MG63 (cell line): ENCODE measurements at places on chromosomes 16 and 17. TPM values are rescaled to one million over a fixed set of nuclear protein-coding genes. Genes with fewer than 3 reads are reported as not detected.

GRCh38 chr17:80983545-80983944 lies 8.1 kb upstream of the CHMP6 start:
- no peak for DNase-seq

The FAM171A2 gene
- total RNA-seq: 2.1 and 9.3 TPM in 2 replicates

DNA sequence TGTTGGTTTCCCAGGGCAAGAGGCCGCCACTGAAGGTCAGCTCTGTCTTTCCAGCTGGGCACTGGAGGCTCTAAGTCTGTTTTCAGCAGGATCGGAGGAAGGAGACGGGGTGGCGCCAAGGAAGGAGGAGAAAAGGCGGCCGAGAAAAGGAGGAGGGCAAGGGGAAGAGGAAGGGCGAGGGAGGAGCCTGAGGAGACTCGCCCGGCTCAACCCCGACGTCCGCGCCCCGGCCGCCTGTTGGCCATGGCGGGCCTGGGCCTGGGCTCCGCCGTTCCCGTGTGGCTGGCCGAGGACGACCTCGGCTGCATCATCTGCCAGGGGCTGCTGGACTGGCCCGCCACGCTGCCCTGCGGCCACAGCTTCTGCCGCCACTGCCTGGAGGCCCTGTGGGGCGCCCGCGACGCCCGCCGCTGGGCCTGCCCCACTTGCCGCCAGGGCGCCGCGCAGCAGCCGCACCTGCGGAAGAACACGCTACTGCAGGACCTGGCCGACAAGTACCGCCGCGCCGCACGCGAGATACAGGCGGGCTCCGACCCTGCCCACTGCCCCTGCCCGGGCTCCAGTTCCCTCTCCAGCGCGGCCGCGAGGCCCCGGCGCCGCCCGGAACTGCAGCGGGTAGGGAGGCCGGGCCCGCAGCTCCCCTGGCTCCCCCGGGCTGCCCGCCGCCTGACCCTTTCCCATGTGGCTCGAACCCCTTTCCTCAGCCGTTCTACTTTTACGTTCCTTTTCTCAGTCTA lies at the start of gene RNF135:
TSS of gene RNF135 (plus strand) at position 209 of the 737 bp plus-strand sequence. CDS start at position 244, 35 bp downstream.
- peak; percentile 95 for DNase-seq

- DNase-seq: peak; percentile 71
Measured at GRCh38 chr17:1190751-1191331, 11.1 kb upstream of the ABR start.
